ENCODE measurements at places on chromosomes 1 and 21.
A peak's percentile ranks its signal among the peaks of the same experiment; 100 is the strongest.

DNA sequence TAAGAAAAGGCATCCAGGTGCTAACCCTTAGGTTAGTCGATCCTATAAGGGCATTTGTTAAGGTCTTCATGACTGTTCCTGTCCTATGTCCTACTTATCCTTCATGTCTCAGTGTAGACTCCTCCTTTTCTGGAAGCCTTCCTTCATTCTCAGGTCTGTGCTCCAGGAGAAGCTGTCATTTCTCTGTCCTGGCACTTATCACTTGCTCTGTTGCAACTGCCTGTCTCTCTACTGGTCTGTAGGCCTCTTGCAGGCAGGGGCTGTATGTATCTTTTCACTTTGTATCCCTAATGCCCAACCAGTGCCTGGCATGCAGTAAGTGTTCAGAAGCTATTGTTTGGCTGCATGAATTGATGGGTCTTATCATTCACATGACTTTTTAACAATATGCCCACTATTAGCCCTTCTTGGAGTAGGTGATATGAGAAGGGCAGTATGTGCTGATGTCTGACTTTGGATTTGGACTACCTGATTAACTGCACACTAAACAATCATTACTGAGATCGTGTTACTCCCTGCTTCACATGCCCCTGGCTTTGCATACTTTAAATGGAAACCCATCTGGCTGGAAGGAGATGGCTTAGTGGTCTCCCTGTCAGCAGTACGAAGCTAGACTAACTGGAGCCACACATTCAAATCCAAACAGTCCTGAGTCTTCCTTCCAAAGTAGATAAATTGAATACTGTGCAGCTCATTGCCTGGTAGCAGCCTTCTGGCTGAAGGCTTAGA, 88.8 kb downstream of the RGL1 start:
- DNase-seq = no peak

DNA sequence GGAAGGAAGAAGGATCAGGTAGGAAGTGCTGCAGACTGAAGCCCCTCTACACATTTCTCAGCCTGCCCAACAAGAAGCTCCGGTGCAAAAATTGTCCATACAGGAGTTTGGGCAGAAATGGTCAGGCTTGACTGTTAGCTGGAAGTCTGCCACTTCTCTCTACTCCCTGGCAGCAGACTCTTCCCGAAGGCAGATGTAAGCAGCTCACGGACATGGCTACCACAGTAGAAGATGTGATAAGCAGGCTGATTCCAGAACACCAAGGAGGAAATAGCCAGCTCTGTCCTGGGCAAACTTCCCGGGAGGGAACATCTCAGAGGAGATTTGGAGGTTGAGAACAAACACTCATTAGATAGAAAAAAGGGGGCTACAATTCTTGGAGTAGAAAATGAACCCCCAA, 52.6 kb downstream of the TRABD2B start:
- DNase-seq = no peak

DNA sequence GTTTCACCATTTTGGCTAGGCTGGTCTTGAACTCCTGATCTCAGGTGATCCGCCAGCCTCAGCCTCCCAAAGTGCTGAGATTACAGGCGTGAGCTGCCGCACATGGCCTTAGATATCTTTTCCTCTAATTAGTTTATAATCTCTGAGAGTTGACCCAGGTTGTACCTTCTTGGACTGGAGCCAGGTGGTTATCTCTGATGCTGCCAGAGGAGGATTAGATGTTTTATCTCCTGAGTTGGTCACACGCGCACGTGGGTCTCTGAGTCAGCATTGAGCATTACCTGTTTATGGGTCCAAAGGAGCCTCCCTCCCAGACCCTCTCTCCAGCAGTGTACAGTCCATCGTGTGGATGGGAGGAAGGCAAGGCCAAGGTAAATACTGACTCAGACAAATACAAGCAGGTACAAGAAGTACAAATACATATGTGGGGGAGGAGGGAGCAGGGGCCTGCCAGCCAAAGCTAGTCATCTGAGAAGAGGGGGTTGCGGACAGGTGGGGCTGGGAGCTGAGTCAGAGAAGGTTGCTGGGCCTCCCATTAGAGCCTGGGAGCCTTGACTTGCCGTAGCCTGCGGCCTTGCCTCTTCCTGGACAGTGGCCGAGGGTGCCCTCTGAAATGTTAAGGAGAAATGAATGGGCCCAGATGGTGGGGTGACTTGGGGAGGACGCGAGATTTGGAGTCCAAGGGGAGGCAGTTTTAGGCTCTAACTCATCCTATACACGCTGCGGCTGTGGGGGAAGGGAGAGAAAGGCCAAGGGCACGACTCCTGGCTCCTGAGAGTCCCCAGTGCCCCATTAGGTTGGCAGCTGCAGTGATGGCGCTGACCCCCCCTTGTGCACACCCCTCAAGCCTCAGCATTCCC, 13.1 kb downstream of the IL6R start:
- no peak for DNase-seq

DNA sequence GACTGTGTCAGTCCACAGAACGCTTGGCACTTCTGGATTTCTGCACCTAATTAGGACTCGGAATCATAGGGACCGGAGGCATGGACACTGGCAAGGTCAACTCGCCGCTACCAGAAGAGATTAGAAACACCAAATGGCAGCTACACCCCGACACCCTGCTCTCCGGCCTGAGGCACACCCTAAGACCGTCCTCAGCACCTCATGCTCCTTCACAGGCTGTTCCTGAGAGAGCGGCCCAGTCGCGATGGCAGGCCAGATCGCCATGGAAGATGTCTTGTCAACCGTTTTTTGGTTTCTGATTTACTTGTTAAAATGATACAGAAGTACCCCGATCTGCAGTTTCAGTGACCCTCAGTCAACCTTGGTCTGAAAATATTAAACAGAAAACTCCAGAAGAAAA, 46.8 kb downstream of the NPHP4 start:
- DNase-seq = no peak

GRCh38 chr1:167821356-167821685, 92.6 kb downstream of the ADCY10 start:
- DNase-seq = no peak

GRCh38 chr21:38954588-38955004, 148.9 kb downstream of the ETS2 start:
- DNase-seq = no peak

DNA sequence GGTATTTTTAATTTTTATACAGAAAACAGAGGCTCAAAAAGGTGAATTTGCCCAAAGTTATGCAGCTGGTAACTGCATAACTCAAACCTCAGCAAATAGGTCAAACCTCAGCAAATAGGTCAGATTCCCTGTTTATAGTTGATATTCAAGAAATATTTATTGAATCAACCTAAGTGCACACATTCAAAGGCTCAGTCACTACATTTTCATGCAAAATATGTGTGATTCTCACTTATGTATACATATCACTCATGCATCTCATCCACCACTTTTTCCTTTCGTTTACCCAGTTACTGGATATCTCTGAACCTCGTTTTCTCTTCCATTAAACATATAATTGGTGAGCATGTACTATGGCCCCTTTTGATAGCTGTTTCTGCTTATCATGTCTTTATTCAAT, 158.3 kb upstream of the C1orf21 start:
- no peak for DNase-seq

- no peak for DNase-seq
Measured at GRCh38 chr21:25161571-25161970, 445.7 kb downstream of the MRPL39 start.

GRCh38 chr1:17372955-17373354, 959 bp downstream of the PADI6 start:
- DNase-seq = no peak

DNA sequence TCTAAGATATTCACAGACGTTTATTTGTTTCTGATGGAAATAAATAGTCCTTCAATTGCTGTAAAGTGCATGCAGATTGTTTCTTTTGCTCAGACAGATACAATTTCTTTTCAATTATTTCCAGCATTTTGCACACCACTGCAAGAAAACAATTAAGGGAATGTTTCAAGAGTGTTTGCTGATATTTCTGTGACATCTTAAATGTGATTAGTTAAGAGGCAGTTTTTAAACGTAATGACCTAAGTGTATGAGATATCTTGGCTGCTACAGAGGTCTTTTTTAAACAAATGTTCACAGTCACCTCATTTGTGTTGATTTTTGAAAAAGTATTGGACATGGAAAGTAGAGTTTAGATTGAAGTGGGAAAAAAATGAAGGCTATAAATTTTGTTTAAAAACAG, 262.3 kb upstream of the BRINP3 start:
- no peak for DNase-seq

GRCh38 chr1:235908742-235909520, 42.2 kb upstream of the LYST start:
- no peak for DNase-seq

DNA sequence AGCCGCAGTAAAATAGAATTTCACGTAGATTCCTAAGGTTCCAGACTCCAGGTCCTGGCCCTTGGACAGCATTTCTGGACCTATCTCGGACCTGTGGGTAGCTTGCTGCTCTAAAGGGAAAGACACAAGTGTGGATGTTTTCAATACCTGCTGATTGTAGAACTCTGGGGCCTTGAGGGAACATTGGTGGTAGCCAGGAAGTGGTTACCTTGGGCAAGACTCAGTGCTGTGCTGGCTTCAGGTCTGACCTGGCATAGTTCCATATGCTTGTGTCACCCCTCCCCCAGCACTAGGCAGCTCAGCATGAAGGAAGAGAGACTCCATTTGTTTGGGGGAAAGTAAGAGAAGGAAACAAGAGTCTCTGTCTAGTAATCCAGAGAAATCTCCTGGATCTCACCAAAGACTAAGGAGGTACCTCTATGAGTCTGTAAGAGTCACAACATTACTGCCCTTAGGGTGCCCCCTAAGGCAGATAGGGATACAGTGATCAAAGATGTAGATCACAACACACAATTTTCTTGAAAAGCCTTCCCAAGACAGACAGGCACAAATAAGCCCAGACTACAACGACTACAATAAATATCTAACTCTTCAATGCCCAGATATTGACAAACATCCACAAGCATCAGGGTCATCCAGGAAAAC, 398.8 kb downstream of the TGFB2 start:
- DNase-seq = no peak

DNA sequence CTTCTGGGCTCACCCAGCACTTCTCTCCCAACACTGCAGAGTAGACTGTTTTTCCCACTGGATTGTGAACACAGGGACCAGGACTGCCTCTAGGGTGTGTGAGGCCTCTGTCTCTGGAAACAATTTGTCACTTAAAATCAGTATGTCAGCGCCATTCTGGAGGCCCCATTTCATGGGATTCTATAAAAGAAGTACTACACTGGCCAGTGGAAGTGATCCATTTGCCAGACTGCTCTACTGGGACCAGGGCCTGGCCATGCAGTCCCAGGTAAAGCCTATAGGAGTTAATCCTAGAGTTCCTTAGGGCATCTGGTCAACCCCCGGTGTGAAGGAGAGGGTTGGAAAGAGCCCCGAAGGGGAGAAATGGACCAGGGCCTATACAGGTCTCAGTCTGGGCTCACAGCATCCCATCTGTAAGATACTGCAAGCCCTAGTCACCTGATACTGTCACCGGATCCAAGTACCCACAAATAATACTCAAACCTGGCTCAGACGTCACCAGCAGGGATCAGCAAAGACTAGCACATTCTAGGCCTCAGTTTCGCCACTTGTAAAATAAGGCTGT, 245.0 kb downstream of the FOXD2 start:
- no peak for DNase-seq

DNA sequence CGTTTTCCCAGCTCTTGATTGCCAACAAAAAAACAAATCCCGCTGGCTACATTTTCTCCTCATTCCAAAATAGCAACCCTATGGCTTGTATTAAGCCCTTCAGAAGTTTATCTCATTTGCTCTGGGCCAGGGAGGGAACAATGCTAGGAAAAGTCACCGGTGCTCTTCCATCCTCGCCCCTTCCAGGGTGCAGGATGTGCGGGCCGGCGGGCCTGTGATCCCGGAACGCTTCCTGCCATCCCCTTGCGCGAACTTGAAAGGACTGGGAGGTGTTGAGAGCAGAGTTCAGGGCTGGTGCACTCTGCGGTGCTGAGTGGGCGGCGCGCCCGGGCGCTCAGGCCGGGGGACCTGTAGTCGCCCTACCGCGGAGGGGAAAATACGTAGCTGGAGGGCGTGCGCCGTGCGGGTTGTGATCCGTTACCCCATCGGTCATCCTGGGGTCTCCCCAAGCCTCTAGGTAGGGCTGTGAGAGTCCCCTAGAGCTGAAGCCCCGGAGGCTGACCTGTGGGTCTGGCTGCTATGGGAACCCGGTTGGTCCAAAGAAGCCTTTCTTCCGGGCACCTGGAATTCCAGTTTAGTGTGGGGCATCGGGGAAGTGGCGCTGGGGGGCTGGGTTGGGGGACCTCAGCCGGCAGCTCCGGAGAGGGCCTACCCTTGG, 13.1 kb downstream of the NR5A2 start:
- no peak for DNase-seq

- DNase-seq = no peak
Measured at GRCh38 chr1:150627826-150628410, 1.5 kb downstream of the ENSA start.

GRCh38 chr1:54716299-54717047, 812 bp downstream of the TTC4 start:
- no peak for DNase-seq

GRCh38 chr1:56797065-56797685, 22.0 kb downstream of the FYB2 start:
- DNase-seq = no peak

DNA sequence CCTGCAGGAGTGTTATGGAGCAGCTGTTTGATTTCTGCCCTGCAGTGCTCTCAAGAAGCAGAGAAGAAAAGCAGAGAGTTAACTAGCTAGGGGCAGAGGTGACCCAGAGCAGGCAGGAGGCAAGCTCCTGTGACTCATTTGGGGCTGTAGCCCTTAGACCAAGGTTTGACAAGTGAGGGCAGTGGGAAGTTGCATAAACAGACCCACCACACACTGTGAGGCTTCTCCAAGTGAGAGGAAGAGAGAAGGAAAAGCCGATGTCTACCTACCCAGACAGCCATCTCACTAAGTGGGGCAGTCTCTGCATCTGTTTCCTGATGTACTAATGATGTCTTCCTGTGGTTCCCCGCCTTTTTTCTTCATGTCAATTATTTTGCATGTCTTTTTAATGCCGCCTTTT, 159.9 kb upstream of the NR5A2 start:
- no peak for DNase-seq

DNA sequence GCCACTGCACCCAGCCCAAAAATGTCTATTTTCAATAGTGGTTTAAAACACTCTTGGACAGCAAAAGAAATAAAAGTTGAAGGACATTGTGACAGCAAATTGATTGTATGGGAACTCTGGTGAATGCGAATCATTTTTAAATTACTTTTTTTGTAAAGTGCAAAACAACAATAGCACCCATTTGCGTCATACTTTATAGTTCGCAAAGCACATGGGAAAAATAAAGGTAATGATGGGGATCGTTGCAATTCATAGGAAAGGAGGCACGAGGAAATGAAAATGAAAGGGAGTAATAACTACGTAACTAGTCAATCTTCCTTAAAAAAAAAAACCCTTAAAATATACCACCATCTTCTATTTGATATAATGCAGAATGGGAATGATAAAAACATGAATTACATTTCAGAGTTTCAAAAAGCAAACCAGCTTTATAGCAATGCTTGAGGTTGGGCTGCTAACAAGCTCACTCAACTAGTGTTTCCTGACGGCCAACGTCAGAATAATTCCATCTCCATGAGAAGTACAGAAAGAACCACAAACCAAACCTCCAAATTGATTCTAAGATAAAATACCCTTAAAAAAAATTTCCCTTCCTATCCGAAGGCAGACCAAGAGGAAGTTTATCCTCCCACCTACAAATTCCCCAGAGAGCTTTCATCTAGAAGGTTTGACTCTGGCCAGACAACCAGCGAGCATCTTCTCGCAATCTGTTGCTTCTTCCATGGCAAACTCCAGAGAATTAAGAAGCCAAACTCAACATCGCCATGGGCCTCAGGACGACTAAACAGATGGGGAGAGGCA, at the start of gene EDARADD:
Gene EDARADD, plus strand, starts transcription at position 606 of the 801 bp plus-strand sequence. Its CDS starts 159 bp downstream, at position 765.
- DNase-seq = no peak

GRCh38 chr1:185528084-185528676, 206.0 kb upstream of the HMCN1 start:
- peak; percentile 5 for DNase-seq

GRCh38 chr1:14571810-14572767, 26.4 kb upstream of the KAZN start:
- peak; percentile 27 for DNase-seq
